ENCODE measurements at places on chromosomes 12 and 14.
A peak's percentile ranks its signal among the peaks of the same experiment; 100 is the strongest.

GRCh38 chr12:66636771-66637170 is 42.1 kb downstream of the GRIP1 start:
- DNase-seq, result peak; percentile 47

DNA sequence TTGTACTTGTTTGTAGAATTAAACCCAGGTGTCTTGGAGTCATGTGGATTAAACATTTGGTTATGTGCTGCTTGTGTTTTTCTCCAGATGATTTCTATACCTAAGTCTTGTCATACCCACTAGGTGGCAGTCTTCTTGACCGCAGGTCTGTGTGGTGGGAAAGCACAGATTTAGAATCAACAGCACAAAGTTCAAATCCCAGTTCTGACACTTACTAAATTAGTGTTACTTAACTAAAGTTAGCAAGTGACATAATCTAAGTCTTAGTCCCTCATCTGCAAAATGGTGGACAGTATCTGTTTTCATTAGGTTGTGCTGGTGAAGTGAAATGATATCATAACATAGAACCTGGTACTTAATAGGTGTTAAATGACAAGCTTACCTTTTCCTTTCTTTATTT is 151.0 kb upstream of the ARHGAP5 start:
- DNase-seq, result peak; percentile 79

- no peak for DNase-seq
Measured at GRCh38 chr12:39157696-39158342, 252.4 kb upstream of the CPNE8 start.

DNA sequence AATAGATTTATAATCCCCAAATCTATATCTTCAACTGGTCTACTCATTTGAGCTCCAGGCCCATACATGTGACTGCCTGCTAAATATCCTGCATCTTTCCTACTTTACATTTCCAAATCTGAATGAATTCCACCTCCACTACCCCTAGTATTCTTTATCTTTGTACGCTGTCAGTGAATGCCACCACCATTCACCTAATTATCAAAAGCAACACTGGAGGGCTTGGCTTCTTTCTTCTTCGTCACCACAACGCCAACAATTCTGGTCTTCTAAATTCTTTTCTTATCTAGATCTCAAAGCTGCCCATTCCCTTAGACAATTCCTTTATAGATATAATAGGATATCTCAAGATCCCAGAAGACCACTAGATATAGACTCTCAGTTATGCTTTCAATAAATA is 47.1 kb upstream of the ADAMTS20 start:
- no peak for DNase-seq

GRCh38 chr14:23632461-23633159 is 3.6 kb upstream of the DHRS2 start:
- DNase-seq, result no peak

GRCh38 chr12:56296295-56296694 is 3.8 kb downstream of the CS start:
- DNase-seq, result no peak

GRCh38 chr14:79281244-79282152 is 929.8 kb downstream of the DIO2 start:
- DNase-seq, result peak; percentile 94

- DNase-seq, result no peak
Measured at GRCh38 chr12:4723226-4723625, 3.0 kb downstream of the GALNT8 start.
